ENCODE measurements at places on chromosomes 12 and 14. TPM values are rescaled to one million over a fixed set of nuclear protein-coding genes. Genes with fewer than 3 reads are reported as not detected.
A peak's percentile ranks its signal among the peaks of the same experiment; 100 is the strongest.

GRCh38 chr12:101050631-101051030, 159.4 kb downstream of the SLC5A8 start:
- no peak for DNase-seq

- DNase-seq = no peak
Observed at GRCh38 chr12:131865180-131865875, 29.1 kb upstream of the ULK1 start.

DNA sequence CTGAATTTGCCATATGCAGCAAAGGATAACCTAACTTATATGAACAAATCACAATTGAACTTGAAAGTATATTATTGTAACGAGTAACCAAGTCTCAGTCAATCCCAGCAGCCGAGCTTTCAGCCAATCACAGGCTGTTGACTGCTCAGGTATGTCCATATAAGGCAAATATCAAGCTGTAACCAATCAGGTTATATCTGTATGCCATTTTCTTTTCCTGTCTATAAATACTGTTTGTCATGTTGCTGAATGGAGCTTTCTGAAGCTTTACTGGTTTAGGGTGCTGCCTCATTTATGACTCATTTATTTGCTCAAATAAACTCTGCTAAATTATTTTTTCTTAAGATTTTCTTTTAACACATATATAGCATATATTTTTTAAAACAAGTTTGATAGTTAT, 1059.5 kb downstream of the GALC start:
- DNase-seq = no peak

The SERPINA9 gene
- polyA plus RNA-seq = not detected

DNA sequence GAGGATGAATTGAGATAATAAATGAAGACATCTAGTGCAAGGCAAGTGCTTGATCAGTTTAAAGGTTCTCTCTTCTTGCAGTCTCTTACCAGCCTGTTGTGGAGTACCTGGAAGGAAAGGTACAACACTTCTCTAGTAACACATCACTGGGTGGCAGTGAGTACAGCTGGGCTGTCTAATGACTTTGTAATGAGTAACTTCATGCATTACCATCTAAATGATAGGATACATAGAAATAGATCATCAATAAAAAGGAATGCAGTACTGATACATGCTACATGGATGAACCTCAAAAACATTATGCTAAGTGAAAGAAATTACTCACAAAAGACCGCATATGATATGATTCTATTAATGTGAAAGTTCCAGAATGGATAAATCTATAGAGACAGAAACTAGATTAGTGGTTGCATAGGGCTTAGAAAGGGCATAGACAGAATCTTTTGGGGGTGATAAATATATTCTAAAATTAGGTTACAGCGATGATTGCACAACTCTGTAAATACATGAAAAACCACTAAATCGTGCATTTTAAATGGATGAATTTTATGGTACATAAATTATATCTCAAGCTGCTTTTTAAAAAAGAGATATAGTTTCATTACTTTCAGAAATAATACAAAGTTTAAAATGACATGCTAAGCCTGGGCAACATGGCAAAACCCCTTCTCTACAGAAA, 224.4 kb downstream of the CHST11 start:
- DNase-seq = no peak

- DNase-seq = no peak
Observed at GRCh38 chr14:95951359-95951758, 74.7 kb downstream of the TUNAR start.

- DNase-seq = peak; percentile 69
Observed at GRCh38 chr12:5622280-5622679, 190.4 kb downstream of the NTF3 start.

The PLEKHG7 gene
- not detected for polyA plus RNA-seq

The ZBTB1 gene
- 10.3 TPM for polyA plus RNA-seq

The MIP gene
- 0.14 TPM for polyA plus RNA-seq

DNA sequence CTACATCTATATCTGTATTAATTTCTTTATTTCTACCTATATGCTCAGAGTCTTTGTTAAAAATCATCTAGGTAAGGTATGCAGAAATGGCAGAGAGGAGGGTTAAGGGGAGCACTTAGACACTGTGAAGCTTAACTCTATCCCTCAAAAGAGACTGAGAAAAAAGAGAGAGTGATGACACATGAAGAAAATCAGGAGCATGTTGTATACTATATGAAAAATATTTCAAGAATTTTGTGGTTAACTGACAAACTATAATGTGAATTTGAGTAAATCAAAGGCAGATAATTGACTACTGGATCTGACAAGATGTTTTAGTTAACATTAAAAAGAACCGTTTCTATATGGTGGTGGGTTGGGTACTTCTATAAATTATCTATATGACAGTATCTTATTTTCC, 1814.2 kb upstream of the SEL1L start:
- no peak for DNase-seq

The CDH24 gene
- 2.5 TPM for polyA plus RNA-seq

The C12orf75 gene
- 2.1 TPM for polyA plus RNA-seq

The CLEC4D gene
- polyA plus RNA-seq = not detected

- peak; percentile 68 for DNase-seq
Observed at GRCh38 chr12:123041811-123042655, 61.6 kb downstream of the ARL6IP4 start.

The OGFOD2 gene
- polyA plus RNA-seq = 14.6 TPM

The GALNT4 gene
- 2.5 TPM for polyA plus RNA-seq

DNA sequence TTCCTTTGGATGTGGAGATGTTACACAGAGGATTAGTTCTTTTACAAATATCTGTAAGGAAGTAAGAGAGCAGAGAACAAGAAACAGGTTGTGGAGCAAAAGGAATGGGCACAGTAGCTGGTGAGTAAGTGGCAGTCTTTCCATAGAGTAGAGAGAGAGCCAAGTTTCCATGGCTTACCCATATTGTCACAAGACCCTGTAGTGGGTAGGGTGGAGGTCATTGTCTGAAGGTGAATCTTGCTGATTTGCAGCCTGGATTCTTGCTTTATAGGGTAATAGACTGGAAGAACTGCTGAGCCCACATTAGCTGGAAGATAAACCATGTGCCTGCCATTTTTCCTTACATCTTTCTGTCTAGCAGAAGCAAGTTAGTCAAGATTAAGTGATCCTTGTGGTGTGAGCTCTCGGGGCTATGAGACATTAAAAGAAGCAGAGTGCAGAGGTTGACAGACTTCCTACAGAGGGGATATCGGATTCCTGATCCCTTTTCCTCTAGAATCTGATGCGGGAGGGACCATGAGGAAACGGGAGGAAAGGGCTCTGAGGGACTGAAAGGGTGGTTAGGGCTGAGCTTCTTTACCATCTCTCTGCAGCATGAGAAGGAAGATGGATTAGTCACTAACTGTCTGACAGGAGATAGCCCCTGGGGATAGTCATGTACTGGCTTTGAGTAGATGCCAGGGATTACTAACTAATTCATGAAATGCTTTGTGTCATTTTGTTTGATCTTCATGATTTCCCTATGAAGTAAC, 44.0 kb upstream of the LRTM2 start:
- DNase-seq = no peak

- DNase-seq = no peak
Observed at GRCh38 chr12:52195065-52195730, 3.4 kb upstream of the KRT80 start.

The WDR20 gene
- polyA plus RNA-seq = 13.2 TPM

GRCh38 chr12:124633365-124634362, 66.3 kb upstream of the NCOR2 start:
- DNase-seq = peak; percentile 24

DNA sequence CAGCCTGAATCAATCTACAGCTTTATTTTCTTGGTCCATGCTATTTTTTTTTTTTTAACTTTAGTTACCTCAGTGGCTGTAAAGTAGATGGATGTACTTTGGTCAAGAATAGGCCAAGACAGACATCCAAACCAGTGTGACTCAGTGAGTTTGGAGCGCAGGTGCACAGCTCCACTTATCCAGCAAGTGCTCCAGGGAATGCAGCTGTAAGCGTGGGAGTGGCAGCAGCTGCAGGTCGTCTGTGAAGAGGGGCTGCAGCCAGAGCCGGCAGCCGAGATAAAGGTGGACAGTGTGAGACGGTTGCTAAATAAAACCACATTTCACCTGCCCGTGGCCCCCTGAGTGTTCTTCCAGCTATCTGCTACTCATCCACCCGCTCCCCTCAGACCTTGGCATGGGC, 1018.7 kb downstream of the AACS start:
- DNase-seq = no peak

The RGS6 gene
- polyA plus RNA-seq = 12.7 TPM

The KITLG gene
- polyA plus RNA-seq = 3.3 TPM

GRCh38 chr12:124420996-124421674, 126.2 kb downstream of the RFLNA start:
- DNase-seq = peak; percentile 92

- no peak for DNase-seq
Observed at GRCh38 chr14:38078393-38078792, 129.3 kb upstream of the SSTR1 start.

All from right cardiac atrium (tissue), 5 donors.